Heart right ventricle (tissue), 16 donors: ENCODE measurements at places on chromosomes 4 and X. TPM values are rescaled to one million over a fixed set of nuclear protein-coding genes. Genes with fewer than 3 reads are reported as not detected.
A peak's percentile ranks its signal among the peaks of the same experiment; 100 is the strongest.

GRCh38 chr4:5213087-5213595 lies 161.9 kb downstream of the STK32B start:
- no peak overlapping the region for H3K4me3 ChIP-seq
- no peak for DNase-seq
- no peaks in the 10 kb centered on the region for H3K36me3 ChIP-seq
- H3K27me3 ChIP-seq = no peaks in the 10 kb centered on the region

MAGEA2B gene
- not detected for total RNA-seq

DNA sequence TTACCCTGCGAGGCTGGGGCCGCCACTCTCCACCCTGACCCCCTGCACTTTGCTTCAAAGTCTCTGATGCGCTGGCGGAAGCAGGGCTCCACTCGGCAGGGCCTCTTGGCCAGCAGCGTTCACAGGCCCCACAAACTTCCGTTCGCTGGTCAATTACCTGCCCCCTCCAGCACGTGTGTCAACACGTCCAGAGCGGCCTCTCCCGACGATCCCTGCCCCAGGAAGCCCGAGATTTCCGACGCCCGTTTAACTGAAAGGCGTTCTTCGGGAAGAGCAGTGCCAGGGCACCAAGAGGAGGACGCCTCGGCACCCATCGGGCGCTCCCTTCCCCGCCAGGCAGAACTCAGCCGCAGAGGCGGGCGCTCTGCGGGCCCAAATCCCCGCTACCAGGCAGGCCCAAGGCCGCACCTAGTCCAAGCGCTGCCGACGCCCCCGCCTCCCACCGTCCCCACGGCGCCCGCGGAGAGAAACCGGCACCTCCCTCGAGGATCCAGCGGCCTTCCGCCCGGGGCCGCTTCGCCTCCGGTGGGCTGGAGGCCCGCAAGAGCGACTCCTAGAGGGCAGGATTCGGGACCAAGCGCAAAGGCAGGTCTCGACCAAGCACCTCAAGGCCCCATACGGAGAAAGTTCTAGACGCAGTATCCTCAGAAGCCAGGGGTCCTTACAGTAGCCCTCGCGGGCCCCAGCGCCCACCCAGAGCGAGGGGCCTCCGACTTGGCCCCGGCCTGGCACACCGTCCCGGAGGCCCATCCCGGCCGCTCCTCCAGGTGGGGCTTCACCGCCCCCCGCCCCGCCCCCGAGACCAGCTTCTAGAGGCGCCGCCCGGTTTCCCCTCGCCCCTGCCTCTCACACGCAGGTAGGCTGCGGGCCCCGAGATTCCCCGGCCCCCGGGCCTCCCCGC lies 586 bp downstream of the BCAP31 start:
- H3K4me3 ChIP-seq = peak overlapping the region; percentile 84
- DNase-seq = peak; percentile 36
- no peaks in the 10 kb centered on the region for H3K27me3 ChIP-seq
- H3K27ac ChIP-seq = peak overlapping the region; percentile 94
- H3K4me1 ChIP-seq = peaks cover 27% of the 10 kb centered on the region

DNA sequence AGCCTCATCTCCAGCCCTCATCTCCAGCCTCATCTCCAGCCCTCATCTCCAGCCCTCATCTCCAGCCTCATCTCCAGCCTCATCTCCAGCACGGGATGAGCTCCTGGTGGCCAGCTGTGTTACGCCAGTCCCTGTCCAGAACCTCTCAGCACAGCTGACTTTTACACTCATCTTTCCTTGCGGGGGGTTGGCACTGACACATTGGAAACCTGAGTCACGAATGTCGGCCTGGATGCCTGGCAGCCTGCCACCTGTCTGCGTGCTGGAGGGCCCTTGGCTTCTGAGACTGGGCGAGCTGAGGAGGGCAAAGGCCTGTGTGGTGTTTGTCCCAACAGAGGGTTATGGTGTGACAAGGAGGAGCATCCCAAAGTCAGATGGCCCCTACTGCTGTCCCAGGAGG lies 66.1 kb upstream of the HGFAC start:
- no peak overlapping the region for H3K27ac ChIP-seq
- H3K27me3 ChIP-seq = no peaks in the 10 kb centered on the region
- DNase-seq = no peak
- no peak overlapping the region for H3K4me3 ChIP-seq

MAGEA2 gene
- not detected for total RNA-seq

GRCh38 chr4:155094201-155094820 lies 114.1 kb upstream of the NPY2R start:
- no peaks in the 10 kb centered on the region for H3K36me3 ChIP-seq
- H3K27ac ChIP-seq = no peak overlapping the region
- no peaks in the 10 kb centered on the region for H3K4me1 ChIP-seq
